ENCODE measurements at places on chromosomes 12 and 14. TPM values are rescaled to one million over a fixed set of nuclear protein-coding genes. Genes with fewer than 3 reads are reported as not detected.

CYP27B1 gene
- 1.0 TPM for total RNA-seq

WSCD2 gene
- not detected for total RNA-seq

DNA sequence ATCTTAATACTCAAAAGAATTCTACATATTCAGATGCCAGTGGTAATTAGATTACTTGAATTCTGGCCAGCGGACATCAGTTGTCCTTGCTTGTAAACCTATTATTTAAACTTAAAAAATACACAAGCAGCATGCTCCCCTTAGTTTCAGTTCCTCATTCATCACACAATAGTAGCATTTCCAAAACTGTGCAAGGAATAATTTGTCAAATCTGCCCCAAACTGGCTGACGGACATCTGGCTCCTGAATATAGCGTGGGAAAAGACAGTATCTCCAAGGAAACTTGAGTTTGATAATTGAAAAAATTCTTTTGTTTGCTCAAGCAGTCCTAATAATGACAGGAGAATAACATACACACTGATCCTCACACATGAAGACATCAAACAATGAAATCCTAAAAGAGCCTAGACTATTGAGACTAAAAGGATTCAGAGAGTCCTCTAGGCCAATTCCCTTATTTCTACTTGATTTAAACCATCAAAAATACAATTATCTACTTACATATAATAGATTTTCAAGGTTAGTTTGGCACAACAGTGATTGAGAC, 90.4 kb downstream of the KIF21A start:
- no peak for DNase-seq

DNA sequence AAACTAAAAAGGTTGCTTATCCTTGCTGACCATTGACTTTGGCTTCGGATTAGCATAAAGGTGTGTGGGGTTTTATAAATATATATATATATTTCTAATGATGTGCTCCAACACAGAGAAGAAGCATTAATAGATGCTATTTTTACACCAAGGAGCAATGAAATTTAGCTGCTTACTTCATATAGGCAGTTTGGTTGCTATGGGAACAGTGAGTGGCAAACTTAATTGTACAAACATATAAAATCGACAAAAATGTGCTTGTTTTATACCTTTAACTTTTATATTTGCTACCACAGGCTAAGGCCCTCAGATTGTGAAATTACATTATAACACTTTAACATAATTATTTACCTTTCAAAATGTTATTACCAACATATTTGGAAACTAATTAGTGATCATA, 303.4 kb downstream of the SEC23A start:
- DNase-seq = no peak

- no peak for DNase-seq
Measured at GRCh38 chr12:128170181-128170580, 96.8 kb upstream of the TMEM132C start.

PTPRO gene
- 3.9 TPM for total RNA-seq

DNA sequence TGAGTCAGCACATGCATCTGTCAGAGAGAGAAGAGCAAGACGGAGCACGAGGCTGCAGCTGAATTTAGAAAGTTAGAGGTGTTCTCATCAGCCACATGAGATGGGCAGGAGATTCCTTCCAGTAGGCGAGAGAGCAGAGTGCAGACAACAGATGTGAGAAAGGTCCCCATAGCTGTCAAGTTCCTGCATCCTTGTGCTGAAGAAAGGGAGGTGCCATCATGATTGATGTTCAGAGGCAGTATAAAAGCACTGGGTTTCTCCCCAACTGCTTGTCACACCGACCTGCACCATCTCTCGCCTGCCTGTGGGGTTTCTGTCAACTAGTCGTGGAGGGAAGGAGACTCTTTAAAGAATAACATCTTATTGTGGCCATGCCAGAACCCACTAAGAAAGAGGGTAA, at the start of gene MYBPC1:
MYBPC1 (plus strand) TSS at position 272 of the 400 bp plus-strand sequence; CDS start at position 372, 100 bp downstream.
- no peak for DNase-seq

MANSC1 gene
- 0.29 TPM for total RNA-seq

- peak; percentile 6 for DNase-seq
Measured at GRCh38 chr12:85489194-85489593, 209.2 kb downstream of the ALX1 start.
